ENCODE measurements at places on chromosomes 1 and 21. TPM values are rescaled to one million over a fixed set of nuclear protein-coding genes. Genes with fewer than 3 reads are reported as not detected.

The HLX gene
- 21.0 TPM for total RNA-seq

The CHIA gene
- not detected for total RNA-seq

The PAQR6 gene
- 0.50 TPM for total RNA-seq

The FBXO44 gene
- total RNA-seq = 9.6 TPM

The SHISAL2A gene
- total RNA-seq = not detected

The HPDL gene
- 1.5 TPM for total RNA-seq

The LIN28A gene
- total RNA-seq = not detected

The PADI1 gene
- total RNA-seq = under 0.01 TPM

The FCRL1 gene
- not detected for total RNA-seq

The CXADR gene
- 76.5 TPM for total RNA-seq
